ENCODE measurements at places on chromosomes 7 and 10.

GRCh38 chr7:128879939-128880746 lies 17.5 kb downstream of the ATP6V1F start:
- DNase-seq: no peak

- DNase-seq: no peak
Measured at GRCh38 chr10:14481752-14482151, 151.0 kb upstream of the FRMD4A start.

GRCh38 chr7:91263384-91264045 lies 718 bp upstream of the FZD1 start:
- no peak for DNase-seq

DNA sequence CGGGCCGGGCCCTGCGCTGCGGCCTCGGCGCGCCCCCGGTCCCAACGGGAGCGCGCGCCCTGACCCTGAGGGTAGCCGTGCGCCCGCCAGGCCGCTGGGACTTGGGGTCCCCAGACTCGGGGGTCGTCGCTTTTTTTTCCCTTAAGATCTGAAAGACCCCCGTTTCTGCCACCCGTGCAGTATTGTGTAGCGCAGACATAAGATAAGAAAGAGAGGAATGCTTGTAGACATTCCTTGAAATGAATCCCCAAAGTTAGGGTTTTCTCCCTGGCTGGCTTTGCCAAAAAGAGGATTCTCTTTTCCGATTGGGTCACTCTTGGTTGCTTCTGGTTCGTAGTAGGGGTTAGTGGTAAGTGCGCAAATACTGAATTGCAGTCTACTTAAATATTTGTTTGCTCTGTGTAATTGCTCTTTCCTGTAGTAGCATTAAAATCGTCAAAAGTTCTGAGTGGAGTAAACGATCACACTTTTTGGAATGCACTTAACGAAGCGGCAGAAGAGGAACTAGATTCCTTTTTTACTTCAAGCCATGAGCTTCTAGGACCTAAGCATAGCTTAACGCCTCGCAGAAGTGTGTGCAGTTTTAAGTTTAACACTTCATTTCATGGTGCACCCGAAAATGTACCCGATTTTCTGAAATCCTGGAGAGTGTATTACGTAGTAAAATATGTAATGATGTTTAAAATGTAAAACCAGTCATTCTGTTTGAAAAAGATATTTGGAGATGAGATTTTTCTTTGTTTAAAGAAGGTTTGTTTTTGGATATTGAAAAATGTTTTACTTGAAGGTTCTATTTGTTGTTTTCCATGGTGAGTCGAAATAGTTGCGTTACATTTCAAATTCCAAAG lies 1.3 kb downstream of the CUL1 start:
- DNase-seq: no peak

DNA sequence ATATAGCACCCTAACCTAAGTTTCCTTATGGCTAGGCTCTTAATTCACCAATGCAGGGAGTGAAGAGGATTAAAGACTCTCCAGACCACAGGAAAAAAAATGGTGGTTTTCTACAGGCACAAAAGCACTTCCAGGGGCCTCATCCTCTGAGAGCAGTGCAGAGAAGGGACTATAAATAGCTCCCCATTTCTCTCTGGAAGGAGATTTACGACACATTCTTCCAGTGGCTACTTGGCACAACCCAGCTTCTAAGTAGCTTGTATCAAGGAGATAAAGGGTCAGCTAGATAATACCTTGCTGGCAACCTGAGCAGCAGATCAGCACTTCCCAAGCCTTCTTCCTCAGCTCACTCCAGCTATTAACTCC lies 73.5 kb downstream of the CRPPA start:
- DNase-seq: no peak

DNA sequence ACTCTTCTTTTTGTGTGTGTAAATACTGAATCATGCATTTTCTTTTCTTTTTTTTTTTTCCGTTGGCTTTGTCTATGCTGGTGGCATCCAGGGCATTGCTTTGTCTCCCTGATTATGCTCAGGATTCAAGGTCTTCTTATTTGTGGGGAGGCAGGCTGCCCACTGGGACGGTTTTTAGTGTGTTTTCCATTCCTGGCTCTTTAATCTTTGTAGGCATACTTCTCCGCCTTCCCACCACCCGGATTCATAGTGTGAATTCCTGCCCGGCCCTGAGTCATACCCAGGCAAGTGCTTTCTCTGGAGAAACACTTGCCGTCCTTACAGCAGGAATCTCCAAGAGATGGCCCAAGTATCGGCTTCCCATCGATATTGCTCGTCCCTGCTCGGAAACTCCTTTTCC lies 5.2 kb downstream of the ZNF655 start:
- DNase-seq: no peak

DNA sequence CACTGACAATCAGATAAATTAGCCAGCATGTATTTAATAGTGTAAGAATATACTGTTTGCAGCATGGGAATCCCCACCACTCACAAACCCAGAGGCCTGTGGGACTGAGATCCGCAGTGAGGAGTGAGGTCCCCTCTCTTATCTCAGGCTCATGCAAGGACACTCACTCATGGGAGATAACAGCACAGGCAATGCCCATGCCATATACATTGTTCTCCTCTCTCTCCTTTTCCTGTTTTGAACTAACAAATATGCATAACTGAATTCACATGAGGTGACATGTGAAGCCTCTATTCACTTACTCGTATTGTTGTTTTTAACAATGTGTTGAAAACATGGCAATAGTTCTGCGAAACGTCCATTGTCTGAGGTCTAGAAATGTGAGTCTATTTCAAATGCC lies 230.5 kb downstream of the ARHGAP21 start:
- no peak for DNase-seq

DNA sequence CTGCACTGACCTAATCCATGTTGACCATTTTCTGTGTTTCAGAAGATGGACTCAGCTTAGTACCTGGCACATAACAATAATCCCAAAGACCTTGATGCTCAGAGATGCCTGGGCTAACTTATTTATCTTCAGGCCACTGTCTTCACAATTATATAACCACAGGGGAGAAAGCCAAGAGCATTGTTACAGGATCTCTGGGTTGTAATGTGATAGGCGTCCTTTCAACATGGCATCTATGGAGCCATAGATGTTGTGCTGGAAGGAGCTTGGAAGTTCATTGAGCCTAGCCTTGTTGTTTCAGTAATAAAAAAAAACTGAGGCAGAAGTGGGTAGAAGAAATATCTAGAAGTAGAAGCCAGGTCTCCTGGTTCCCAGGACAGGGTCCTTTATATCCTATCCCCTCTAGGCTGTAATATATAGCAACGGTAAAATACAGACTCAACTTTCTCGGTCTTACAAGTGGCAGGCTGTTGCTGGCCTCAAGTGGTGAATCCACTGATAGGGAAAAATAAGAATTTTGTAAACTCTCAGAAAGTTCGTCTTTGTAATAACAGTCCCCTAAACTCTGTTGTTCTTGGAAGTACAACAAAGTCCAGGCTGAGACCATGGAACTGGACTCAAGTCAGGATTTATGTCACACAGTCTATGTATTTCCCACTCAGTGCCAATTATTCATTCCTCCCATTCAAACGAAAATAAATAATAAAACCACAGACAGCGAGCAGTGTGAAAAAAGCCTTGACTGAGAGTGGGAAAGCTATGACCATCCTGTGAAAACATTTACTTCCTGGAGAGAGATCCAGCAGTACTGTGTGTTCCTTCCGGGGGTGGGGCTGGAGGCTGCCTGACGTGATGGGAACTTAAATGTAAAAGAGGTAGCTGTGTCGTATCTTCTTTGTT lies 277.6 kb downstream of the REEP3 start:
- DNase-seq: no peak

DNA sequence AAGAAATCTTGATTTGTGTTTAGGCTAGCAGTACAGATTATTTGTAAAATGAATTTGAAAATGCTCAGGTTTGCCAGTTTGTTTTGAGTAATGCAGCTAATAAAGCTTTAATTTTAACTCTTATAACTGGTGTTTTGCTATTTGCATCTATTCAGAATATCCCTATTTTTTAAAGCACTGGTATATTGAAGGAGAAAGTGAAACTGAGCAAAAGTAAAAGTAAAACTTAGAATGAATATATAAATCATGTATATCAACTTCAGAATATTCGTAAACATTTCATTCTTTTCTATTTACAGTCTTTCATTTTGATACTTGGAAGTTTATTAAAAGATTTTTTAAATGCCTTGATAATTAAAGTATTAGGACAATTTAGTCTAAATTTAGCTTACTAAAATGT lies 26.2 kb downstream of the TASOR2 start:
- DNase-seq: no peak

DNA sequence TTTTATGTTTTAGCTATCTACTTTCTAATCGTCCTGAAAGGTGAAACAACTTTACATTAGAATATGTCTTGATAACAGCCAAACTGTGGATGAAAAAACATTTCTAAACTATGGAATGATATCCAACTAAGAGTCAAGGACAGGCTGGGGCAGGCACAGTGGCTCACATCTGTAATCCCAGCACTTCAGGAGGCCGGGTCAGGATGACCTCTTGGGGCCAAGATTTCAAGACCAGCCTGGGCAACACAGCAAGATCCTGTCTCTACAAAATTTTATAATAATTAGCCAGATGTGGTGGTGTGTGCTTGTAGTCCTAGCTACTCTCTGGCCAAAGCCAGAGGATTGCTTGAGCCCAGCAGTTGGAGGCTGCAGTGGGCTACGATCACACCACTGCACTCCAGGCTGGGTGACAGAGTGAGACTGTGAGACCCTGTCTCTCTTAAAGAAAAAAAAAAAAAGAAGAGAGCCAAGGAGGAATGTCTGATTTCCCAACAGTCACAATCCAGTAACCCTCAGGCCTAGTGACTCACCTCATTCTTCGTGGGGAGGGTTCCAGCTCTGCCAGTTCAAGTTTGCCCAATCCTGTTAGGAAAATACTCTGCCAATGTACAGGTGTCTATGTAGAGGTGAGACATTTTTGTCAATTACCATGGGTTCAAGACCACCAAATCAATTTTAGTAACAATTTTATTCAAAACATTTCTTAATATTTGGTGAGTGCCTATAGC lies 14.6 kb upstream of the FZD1 start:
- no peak for DNase-seq

DNA sequence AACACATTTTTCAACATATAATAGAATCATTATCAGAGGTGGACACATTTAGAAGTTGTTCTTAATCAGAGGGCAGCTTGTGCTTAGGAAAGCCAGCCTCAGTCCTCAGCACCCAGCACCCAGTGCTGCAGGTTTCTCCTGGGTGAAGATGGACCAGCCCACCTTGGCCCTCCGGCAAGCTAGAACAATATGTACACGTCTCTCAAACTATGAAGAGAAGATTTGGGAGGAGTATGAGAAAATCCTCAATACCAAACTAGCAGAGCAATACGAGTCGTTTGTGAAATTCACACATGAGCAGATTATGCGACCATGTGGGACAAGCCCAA lies 13.5 kb upstream of the RALA start:
- DNase-seq: no peak

- no peak for DNase-seq
Measured at GRCh38 chr10:3978174-3978573, 193.2 kb upstream of the KLF6 start.

- no peak for DNase-seq
Measured at GRCh38 chr10:124671486-124672075, 72.6 kb downstream of the FAM53B start.

GRCh38 chr7:70619130-70619529 lies 512.8 kb upstream of the GALNT17 start:
- no peak for DNase-seq

DNA sequence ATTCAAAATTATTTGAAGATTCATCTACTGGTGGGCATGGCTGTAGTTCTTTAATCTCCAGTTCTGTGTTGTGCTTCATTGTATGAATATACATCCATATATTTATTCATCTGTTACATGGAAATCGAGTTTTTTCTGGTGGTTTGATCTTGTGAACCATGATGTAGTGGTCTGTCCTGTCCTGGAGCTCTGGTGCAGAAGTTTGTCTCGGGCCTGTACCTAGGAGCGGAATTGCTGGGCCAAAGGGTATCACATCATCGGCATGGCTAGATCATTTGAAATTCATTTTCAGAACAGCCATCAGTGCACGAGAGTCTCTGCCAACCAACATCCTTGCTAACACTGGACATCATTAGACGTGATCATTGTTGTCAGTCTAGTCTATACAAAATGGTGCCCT lies 107.0 kb downstream of the ELFN1 start:
- DNase-seq: no peak

GRCh38 chr10:45160271-45160670 lies 155.1 kb downstream of the OR13A1 start:
- no peak for DNase-seq

GRCh38 chr7:105638902-105639495 lies 57.7 kb upstream of the EFCAB10 start:
- no peak for DNase-seq

DNA sequence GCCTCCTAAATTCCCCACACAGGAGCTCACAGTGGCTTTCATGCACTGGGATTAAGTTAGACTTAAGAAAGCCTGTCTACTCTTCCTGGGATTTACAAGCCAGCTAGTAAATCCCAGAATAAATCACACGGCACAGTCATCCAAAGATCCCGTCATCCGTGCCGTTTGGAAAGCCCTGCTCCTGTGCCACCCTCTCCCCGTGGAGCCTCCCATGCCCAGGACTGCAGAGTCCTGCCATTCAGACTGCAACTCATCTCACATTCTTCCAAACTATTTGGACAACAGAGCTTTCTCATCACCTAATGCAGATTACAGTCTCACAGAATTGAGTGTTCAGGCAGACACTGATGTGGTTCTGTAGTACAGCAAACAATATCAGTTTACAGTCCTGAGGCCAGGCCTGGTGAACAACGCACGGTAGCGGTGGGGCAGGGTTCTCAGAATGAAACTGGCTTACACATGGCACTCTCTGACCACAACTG lies 166.5 kb downstream of the EGFR start:
- DNase-seq: no peak

DNA sequence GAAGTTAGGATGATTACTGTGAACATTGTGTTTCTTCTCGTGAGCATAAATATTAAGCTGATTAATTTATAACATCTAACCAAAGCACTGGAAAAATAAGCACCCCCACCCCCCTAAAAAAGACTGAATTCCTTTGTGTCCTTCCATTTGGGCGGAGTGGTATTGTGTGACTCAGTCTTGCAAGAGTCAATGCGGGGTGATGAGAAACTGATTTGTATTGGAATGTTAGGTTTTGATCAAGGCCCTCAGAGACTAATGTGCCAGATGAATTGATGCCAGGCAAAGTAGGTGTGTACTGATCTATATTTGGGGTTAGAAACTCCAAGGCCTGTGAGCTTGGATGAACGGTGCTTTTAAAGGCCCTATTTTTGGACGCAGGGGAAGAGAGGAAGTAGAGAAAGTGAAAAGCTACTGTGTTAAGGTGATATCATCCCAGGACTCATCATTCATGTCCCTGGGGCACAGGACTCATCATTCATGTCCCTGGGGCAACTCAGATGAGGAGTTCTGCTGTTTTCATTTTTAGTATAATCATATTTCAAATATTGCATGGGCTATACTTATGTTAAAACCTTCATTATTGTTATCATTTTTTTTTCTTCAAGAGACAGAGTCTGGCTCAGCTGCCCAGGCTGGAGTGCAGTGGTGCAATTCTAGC lies 61.3 kb upstream of the PTN start:
- DNase-seq: no peak

DNA sequence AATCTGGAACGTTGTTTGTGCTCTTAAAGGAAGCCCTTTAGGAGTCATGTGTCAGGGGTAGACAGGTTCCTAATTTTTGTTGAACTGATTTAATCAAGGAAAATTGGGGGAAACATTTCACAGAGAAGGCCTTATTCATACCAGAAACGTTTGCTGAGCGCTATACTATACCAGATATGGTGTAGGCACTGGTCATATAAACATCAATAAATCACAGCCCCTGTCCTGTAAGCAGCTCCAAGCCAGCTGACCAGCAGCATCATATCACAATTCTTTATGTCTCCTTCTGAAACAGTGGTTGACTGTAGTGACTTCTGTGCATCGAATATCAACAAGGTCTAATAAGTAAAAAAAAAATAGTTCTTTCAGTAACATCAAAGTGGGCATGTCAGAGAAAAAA lies 1.1 kb downstream of the TMEM178B start:
- DNase-seq: no peak
